Hindlimb muscle (tissue), 1 donor: ENCODE measurements at places on chromosomes 1 and 21. TPM values are rescaled to one million over a fixed set of nuclear protein-coding genes. Genes with fewer than 3 reads are reported as not detected.

DNA sequence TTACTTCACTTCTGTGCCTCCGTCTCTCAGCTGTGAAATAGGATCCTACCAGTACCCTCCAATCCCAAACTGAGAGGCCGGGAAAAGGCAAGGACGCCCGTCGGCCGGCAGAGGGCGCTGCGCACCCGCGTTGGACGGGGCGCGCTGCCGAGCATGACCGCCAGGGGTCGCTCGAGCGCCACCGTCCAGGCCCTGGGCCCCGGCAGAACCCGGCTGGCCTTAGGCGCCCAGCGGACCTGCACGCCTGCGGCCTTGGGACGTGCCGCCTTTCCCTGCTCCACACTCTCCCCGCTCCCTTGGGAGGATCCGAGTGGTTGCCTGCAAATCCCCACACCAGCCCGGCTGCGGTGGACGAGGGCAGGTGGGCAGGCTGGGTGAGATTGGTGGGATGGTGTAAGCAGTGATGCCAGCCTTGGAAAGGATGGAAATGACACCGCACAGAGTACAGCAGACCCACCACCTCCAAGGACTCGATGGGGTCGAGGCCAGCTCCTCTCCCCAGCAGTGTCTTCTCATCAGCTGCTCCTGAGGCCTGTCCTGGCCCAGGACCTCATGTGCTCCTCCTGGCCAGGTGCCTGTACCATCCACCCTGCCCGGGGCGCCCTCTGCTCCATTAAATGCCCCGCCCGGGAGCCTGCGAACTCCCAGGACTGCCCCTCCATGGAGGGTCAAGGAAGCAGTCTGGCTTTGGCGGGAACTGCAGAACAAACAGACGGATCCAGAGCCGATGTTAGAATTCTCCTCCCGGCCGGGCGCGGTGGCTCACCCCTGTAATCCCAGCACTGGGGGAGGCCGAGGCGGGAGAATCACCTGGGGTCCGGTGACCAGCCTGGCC lies 47.4 kb upstream of the LBR start:
- DNase-seq, result peak; percentile 84

GRCh38 chr1:212525479-212526110 lies 83.0 kb upstream of the ATF3 start:
- no peak for DNase-seq

DNA sequence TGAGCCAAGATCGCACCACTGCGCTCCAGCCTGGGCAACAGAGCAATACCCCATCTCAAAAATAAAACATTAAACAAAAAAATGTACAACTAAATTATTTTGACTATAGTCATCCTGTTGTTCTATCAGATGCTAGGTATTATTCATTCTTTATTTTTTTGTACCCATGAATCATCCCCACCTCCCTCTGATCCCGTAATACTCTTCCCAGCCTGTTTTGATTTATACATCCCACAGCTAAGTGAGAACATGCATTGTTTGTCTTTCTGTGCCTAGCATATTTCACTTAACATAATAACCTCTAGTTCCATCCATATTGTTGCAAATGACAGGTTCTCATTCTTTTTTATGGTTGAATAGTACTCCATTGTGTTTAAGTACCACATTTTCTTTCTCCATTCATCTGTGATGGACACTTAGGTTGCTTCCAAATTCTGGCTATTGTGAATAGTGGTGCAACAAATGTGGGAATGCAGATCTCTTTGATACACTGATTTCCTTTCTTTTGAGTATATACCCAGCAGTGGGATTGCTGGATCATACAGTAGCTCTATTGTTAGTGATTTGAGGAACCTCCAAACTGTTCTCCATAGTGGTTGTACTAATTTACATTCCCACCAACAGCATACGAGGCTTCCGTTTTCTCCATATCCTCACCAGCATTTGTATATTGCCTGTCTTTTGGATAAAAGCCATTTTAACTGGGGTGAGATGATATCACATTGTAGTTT lies 84.4 kb downstream of the MACF1 start:
- DNase-seq, result no peak

- DNase-seq, result no peak
Observed at GRCh38 chr1:76668046-76668445, 199.2 kb upstream of the ST6GALNAC5 start.

DNA sequence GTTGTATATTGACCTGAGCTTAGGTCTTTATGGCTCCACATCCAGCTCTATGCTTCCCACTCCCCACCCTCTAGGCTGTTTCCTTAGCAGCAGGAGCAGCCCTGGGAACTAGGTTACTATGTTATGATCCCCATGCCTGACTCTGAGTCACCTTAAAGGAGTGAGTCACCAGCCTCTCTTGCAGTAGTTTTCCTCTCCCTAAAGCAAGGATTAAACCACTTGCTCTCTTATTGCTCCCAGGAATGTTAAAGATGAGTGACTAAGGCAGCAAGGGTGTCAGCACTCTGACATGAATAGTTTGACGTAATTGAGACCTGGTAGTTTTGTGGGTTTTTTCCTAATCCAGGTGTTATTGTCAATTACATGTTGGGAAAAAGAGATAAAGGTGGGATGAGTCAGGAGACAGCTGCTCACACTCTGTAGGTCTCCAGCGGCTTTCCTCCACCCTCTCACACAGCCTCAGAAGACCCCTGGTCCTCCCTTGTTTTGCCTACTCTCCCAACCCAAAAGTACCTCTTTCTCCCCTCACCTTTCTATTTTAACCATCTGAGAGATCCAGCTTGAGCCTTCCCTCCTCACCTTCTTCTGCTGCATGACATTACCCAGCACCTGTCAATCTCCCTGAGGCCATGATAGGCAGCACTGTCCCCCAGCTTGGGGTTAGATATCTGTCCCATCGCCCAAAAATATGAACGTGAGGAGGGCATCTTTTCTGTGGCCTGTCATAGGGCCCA lies 369.1 kb upstream of the VAMP3 start:
- no peak for DNase-seq

GRCh38 chr1:164071288-164071687 lies 487.7 kb upstream of the PBX1 start:
- DNase-seq, result no peak

DNA sequence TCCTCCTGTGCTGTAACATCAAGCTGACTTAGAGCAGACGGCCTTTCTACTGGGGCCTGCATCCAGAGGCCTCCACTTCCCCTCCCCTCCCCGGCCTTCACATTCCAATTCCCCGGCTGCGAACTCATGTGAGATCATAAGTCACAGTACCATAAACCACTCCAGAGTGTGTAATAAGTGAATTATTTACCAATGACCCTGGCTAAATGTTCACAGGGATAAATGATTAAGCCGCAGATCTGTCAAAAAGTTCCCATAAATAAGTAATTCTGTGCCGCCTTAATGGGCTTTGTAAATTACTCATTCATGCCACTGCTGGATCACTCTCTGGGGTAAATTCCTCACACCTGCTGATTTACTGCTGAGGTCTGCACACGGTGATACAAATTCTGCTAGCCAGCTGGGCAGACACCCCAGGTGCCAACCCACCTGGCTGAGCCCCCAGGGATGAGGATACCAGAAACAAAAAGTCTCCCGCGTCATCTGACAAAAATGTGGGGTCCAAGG lies 27.4 kb upstream of the KIRREL1 start:
- DNase-seq, result no peak

DNA sequence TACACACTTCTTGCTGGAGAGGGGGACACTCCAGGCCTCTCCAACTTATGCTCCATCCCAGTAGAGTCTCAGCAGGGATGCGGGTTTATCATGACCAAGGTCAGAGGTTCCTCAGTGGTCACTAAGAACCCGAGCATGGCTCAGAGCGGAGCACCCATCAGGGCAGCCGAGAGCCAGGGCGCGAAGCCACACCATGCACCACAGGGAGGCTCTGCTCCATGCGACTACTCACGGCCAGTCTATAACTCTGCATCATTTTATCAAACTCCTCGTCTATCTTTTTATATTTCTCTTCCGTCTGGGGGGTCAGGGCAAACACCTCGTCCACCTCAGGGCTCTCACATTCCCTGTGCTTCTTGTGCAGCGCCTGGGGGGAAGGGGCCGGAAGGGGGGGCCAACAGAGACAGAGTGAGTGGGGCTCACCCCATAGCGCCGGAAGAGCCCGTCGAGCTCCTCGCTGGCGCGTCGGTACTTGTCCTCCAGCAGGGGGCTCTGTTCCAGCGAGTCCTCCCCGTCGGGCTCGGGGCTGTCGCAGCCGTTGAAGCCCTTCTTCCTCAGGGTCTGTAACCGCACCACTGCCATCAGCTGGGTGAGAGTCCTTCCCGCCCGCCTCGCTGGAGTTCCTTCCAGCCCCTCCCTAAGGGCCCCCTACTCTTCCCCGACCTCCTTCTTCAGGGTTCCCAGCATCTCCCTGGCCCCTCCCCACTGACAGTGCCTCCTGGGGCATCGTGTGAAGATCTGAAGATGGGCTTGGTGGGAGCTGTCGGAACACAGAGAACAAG lies 20.0 kb downstream of the MEF2D start:
- DNase-seq, result no peak

DNA sequence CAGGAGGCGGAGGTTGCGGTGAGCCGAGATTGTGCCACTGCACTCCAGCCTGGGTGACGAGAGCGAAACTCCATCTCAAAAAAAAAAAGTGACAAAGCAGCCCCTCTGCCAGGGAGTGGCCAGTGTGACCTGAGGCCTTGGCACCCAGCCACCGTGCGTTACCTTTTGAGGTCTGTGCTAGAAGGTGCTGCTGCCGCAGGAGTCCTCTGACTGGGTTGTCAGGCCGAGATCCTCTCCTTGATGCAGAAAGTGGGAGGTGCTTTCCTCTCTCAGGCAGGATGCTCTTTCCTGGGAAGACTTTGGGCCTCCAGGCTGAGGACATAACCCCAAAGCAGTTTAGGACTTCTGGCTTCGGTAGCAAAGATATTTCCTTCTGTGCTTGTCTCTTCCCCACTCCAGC lies 280.5 kb upstream of the VAMP3 start:
- no peak for DNase-seq

GRCh38 chr1:227996187-227996950 lies 10.4 kb upstream of the WNT3A start:
- no peak for DNase-seq

- DNase-seq, result no peak
Observed at GRCh38 chr1:5831600-5832335, 160.5 kb downstream of the NPHP4 start.

SLC6A9 gene
- 5.1 TPM for polyA plus RNA-seq

MYOC gene
- polyA plus RNA-seq, result 2.4 TPM

CADM3 gene
- 0.92 TPM for polyA plus RNA-seq

BRINP3 gene
- 4.6 TPM for polyA plus RNA-seq

RGS1 gene
- polyA plus RNA-seq, result 11.9 TPM

CHI3L1 gene
- 1.7 TPM for polyA plus RNA-seq
